Fibroblast of skin of back (primary cell): ENCODE measurements at places on chromosomes 11 and 22.

- DNase-seq, result no peak
Measured at GRCh38 chr11:117126223-117126965, 17.7 kb upstream of the PAFAH1B2 start.

DNA sequence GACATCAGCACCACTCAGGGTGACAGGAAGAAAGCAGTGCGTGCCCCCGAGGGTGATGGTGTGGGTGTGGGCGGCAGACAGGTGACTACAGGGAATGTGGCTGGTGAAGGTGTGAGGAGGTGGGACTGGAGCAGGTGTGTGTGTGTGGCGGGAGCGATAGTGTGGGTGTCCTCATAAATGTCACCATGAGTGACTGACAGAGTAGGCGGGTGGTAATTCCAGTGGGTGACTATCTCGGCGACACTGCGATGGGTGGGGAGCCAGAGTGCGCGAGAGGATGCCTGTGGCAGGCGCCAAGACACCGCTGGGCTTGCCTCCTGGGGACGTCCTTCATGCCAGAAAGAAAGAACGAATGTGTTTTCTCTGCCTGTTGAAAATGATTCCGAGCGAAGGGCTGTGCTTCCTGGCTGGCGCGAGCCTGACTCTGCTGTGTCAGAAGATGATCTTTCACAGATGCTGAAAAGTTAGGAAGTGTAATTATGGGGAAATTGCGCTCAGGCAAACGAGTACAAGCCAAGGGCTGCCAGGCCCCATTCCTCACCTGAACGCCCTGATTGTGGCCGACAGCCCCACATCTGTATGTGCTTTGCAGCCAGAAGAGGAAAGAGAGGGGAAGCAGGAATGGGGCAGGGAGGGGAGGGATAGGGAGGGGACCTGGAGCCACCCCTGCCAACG is 98.8 kb upstream of the CD82 start:
- DNase-seq, result no peak

- DNase-seq, result no peak
Measured at GRCh38 chr22:41308544-41308947, 7.2 kb downstream of the ZC3H7B start.

DNA sequence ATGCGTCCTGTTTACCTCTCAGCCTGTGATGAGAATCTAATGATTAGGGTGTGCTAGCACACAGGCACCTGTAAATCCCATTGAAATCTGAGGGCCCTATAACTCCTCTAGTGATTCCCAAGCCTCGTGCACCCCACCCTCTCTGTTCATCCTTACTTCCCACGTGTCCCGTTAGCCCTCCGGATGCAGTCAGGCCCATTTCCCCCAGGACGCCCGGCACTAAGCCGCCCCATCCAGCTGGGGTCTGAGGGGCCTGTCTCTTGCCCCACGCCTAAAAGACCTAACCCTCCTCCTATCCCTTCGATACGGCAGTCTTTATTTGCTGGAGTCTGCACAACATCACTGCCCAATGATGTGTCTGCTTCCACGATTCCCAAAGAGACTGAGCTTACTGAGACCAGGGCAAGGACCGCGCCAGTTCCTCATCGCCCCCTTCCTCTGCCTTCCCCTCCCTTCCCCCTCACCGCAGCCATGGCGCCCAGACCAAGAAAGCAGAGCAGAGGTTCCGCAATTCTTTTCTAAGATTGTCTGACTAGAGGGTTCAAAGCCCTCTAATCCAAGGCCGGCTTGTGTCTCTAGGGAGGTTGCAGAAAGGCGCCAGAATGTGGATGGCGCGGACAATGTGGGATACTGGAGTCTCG is 1.1 kb upstream of the FADS2 start:
- DNase-seq, result no peak

DNA sequence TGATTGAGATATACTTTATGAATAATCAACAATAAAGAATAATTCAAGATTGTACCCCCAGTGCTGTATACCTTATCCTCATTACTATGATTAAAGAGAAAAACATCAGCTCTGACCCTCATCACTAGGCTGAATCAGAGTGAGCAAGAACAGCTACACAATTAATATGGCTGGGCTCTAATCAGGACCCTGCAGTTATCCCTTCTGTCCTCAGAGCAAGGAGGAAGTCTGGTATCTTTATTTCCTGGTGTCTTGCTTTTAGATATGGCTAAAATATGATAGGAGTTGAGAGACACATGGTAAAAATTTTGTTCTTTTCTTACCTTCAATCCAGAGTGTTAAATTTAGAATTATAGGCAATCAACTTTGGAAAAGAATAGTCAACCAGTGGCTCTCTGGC is 28.6 kb upstream of the GAB2 start:
- no peak for DNase-seq

DNA sequence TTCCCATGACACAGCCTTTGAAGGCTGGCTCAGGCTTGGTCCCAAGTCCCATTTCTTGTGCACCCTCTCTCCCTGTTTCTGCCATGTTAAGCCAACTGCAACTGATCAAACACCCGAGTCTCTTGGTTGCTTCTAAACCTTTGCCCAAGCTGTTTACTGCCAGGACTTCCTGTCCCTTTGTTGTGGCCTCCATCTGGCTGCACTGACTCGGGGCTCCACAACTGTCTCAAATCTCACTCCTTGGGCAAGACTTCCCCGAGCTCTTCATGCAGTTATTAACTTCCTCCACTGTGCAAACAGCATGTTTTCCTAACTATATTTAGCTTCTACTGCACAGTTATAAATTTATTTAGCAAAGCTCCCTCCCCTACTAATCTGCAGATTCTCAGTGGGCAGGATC is 4.3 kb downstream of the VPREB1 start:
- DNase-seq, result no peak

DNA sequence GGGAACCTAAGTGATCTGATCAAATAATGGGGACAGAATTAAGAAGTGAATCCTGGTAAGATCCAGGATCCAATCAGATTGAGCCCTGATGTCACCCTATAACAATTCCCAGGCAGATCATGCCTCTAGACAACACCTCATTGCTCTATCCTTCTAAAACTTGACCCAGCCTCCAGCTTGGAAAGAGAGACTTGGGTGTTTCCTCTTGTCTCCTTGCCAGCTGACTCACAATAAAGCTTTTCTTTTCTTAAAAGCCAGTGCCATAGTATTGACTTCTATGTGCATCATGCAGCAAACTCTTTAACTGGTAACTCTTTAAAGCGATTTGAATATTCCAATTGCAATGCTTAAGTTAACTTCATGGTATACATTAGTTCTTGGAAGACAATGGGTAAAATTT is 109.6 kb upstream of the CHORDC1 start:
- no peak for DNase-seq

- DNase-seq, result peak; percentile 76
Measured at GRCh38 chr11:130908770-130909625, 7.3 kb downstream of the SNX19 start.

DNA sequence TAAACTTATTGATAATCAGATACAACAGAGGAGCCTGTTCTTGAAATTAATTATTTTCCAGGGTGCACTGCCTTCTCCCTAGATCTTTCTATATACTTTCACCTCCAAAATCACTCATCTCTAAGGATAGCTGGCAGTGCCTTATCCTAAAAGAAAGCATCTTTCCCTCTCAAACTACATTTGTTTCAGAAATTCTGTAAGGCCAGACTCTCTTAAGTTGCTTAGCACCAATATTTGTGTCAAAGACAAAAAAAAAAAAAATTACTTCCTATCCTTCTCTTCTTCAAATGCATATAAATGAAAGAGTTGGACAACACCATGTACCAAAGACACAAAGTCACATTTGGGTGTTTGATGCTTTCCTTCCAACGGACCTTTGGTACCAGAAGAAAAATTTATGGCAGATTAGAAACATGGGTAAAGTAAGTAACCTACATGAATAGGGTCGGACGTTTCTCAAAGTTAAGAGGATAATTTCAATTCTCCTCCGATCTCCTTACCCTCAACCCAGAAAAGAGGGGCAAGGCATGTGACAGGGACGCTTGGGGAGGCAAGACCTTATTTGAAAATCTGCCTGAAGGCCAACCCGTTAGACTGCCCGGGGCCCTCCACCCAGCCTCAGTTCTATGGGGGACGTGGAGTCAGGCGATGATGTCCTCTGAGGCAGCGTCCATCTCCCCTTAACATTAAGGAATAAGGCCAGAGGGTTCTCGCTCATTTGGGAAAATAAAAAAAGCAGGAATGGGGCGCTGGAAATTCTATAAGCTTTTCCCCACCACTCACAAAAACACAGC is 66.3 kb downstream of the ETS1 start:
- peak; percentile 37 for DNase-seq
